ENCODE measurements at places on chromosomes 4 and X. TPM values are rescaled to one million over a fixed set of nuclear protein-coding genes. Genes with fewer than 3 reads are reported as not detected.

- peak within 1 kb of the TSS; percentile 78 for H3K27ac ChIP-seq
- peak; percentile 41 for DNase-seq
- H3K27me3 ChIP-seq = no peaks in the 10 kb centered on the region
- no peaks in the 10 kb centered on the region for H3K36me3 ChIP-seq
Measured at GRCh38 chrX:110795645-110796406, at the start of gene CHRDL1. TSS of gene CHRDL1 (minus strand) at chrX:110795817. CDS start at chrX:110792181, 3,636 bp downstream.

- H3K4me3 ChIP-seq = no peak overlapping the region
- no peak overlapping the region for H3K27ac ChIP-seq
- H3K4me1 ChIP-seq = no peaks in the 10 kb centered on the region
- no peaks in the 10 kb centered on the region for H3K27me3 ChIP-seq
- peak; percentile 23 for DNase-seq
- H3K36me3 ChIP-seq = no peaks in the 10 kb centered on the region
Measured at GRCh38 chrX:40573763-40574162, 7.0 kb upstream of the ATP6AP2 start.

- H3K27me3 ChIP-seq = no peaks in the 10 kb centered on the region
- H3K36me3 ChIP-seq = no peaks in the 10 kb centered on the region
- H3K4me1 ChIP-seq = peaks cover 45% of the 10 kb centered on the region
- H3K27ac ChIP-seq = peak overlapping the region; percentile 56
- no peak for DNase-seq
- H3K4me3 ChIP-seq = peak overlapping the region; percentile 67
Measured at GRCh38 chr4:185809533-185810071, 2.4 kb downstream of the SORBS2 start.

DNA sequence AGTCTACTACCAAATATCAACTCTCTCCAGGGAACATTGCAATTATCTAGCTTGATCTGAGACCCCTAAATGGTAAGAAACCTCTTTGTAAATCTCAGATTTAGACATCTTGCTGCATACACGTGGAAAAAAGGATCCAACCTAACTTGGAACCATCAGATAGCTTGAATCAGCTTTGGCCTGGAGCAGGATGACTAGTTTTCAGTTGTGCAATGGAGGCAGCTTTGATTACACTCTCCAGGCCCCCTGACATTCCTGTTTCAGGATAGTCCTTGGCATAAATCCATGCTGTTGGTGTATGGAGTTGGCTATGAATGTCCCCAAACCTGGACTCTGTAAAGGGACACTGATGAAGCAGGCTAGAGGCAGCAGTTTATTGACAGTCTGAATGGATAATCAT lies 1061.9 kb upstream of the TENM3 start:
- no peak overlapping the region for H3K4me3 ChIP-seq
- H3K27ac ChIP-seq = no peak overlapping the region
- peaks cover 21% of the 10 kb centered on the region for H3K4me1 ChIP-seq
- DNase-seq = no peak
- peaks cover 3% of the 10 kb centered on the region for H3K27me3 ChIP-seq

DNA sequence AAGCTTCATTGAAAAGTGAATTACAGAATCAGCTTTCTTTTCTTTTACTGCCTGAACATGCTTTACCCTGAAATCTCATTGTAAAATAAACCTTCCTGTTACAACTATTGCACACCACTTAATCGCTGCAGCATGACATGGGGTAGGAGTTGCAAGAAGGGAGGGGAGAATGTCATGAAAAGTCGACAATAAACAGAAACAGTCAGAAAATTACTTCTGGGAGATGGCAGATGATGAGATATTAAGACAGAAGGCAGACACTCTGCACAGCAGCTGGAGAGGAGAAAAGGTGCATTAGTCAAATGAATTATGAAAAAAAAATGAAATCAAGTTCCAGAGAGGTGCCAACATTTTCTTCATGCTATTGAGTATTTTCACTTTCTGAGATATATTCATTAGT lies 287.7 kb downstream of the PCDH7 start:
- H3K4me1 ChIP-seq = no peaks in the 10 kb centered on the region
- DNase-seq = no peak
- no peaks in the 10 kb centered on the region for H3K36me3 ChIP-seq
- no peak overlapping the region for H3K4me3 ChIP-seq
- H3K27me3 ChIP-seq = no peaks in the 10 kb centered on the region

DNA sequence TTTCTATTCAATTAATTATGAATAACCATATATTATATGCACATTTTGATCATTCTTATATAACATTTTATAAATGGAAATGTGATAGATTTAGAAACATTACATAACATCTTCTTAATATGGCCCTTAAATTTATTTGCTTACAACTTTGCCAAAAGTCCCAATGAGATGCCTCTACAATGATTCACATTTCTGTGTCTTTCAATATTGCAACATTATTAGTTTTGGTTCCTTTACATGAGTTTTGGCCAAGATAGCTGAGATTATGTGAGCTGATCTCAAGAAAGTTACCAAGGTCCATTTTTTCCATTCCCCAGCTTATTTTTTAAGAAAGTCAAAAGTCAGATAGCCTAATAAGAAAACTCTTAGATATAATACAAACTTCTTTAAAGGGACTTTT lies 361.2 kb downstream of the PCDH7 start:
- no peak for DNase-seq
- no peak overlapping the region for H3K27ac ChIP-seq
- peaks cover 14% of the 10 kb centered on the region for H3K4me1 ChIP-seq
- H3K27me3 ChIP-seq = no peaks in the 10 kb centered on the region
- no peak overlapping the region for H3K4me3 ChIP-seq

DNA sequence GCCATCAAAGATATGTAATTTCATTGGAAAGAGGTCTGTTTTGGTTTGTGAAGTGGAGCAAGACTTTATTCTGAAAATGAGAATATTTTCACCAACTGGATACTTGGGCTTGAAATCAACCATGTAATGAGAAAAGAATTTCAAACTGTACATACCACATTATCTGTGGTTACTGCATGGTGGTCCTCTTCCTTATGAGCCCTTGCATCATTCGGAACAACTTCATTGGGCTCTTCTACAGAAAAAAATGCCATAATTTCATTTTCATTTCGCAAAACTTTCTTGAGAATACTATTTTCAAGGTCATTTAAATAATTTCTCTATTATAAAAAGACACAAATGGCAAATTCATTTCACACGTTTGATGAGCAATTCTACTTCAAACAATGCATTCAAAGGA lies 148.6 kb upstream of the RPS6KA6 start:
- DNase-seq = no peak
- H3K4me3 ChIP-seq = no peak overlapping the region
- H3K36me3 ChIP-seq = no peaks in the 10 kb centered on the region

GRCh38 chrX:84735025-84735424 lies 232.8 kb upstream of the HDX start:
- no peaks in the 10 kb centered on the region for H3K4me1 ChIP-seq
- H3K27me3 ChIP-seq = no peaks in the 10 kb centered on the region
- no peak for DNase-seq
- H3K27ac ChIP-seq = no peak overlapping the region
- H3K4me3 ChIP-seq = no peak overlapping the region

- DNase-seq = no peak
- no peaks in the 10 kb centered on the region for H3K4me1 ChIP-seq
- no peak overlapping the region for H3K4me3 ChIP-seq
- no peaks in the 10 kb centered on the region for H3K36me3 ChIP-seq
- no peaks in the 10 kb centered on the region for H3K27me3 ChIP-seq
- no peak overlapping the region for H3K27ac ChIP-seq
Measured at GRCh38 chrX:52420824-52421443, 52.1 kb downstream of the XAGE2 start.

GRCh38 chr4:7988437-7988836 lies 48.8 kb upstream of the AFAP1 start:
- H3K27ac ChIP-seq = no peak overlapping the region
- no peak for DNase-seq
- peaks cover 9% of the 10 kb centered on the region for H3K36me3 ChIP-seq
- H3K27me3 ChIP-seq = no peaks in the 10 kb centered on the region

- H3K27me3 ChIP-seq = no peaks in the 10 kb centered on the region
- no peaks in the 10 kb centered on the region for H3K4me1 ChIP-seq
- no peak overlapping the region for H3K27ac ChIP-seq
- no peak for DNase-seq
Measured at GRCh38 chrX:15888062-15888461, 33.4 kb upstream of the AP1S2 start.

DNA sequence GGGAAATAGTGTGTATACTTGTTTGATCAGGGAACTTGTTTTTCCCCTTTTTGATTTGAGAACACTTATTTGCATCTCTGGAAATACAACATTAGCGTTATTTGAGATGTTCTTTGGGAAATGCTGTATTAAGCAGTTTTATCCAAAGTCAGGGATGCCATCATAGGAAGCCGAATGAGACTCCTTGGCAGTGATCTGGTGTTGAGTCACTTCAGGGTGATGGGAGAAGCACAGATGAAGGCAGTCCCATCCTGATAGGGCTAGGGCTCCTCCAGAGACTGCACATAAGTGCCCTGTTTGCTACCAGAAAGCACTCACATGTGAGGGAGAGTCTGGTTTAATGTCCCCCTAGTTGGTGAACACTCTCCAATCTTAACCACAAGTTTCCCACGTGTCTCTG lies 62.3 kb downstream of the IL1RAPL1 start:
- no peaks in the 10 kb centered on the region for H3K4me1 ChIP-seq
- DNase-seq = no peak
- no peak overlapping the region for H3K4me3 ChIP-seq
- H3K27ac ChIP-seq = no peak overlapping the region
- no peaks in the 10 kb centered on the region for H3K27me3 ChIP-seq

GRCh38 chr4:66275411-66276038 lies 605.2 kb upstream of the EPHA5 start:
- peaks cover 1% of the 10 kb centered on the region for H3K27me3 ChIP-seq
- no peak for DNase-seq
- H3K36me3 ChIP-seq = no peaks in the 10 kb centered on the region
- H3K27ac ChIP-seq = no peak overlapping the region

DNA sequence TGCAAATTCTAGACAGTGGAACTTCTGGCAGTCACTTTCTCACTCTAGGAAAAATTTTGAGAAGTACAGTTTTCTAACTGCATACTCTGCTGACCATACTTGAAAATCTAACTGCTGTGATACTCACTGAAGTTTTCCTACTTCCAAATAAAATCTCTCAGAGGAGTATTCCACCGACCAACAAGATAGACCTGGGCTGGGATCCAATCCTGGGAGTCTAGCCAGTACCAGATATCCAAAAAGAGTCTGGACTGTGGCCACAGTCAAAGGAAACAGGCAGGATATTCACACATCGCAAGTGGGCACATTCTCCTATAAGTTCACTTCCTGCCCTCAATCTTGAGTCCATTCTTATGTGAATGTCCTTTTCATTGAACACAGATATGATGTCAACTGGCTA lies 1138.7 kb upstream of the PCDH7 start:
- H3K27ac ChIP-seq = no peak overlapping the region
- no peak for DNase-seq
- no peaks in the 10 kb centered on the region for H3K36me3 ChIP-seq

- H3K4me1 ChIP-seq = no peaks in the 10 kb centered on the region
- no peak for DNase-seq
- no peak overlapping the region for H3K4me3 ChIP-seq
- no peak overlapping the region for H3K27ac ChIP-seq
Measured at GRCh38 chr4:182288534-182288933, 45.3 kb downstream of the TENM3 start.

The GYPA gene
- total RNA-seq = 1.3 TPM

The SYTL4 gene
- total RNA-seq = 0.25 TPM

The GUCY1A1 gene
- total RNA-seq = not detected

The STK32B gene
- 2.5 TPM for total RNA-seq

The BMPR1B gene
- 2.4 TPM for total RNA-seq

The S100P gene
- not detected for total RNA-seq

Data from glutamatergic neuron (in vitro differentiated cells).